ENCODE measurements at places on chromosomes 1 and 21.

- no peak for DNase-seq
Measured at GRCh38 chr1:207251066-207251465, 70.4 kb upstream of the CD55 start.

DNA sequence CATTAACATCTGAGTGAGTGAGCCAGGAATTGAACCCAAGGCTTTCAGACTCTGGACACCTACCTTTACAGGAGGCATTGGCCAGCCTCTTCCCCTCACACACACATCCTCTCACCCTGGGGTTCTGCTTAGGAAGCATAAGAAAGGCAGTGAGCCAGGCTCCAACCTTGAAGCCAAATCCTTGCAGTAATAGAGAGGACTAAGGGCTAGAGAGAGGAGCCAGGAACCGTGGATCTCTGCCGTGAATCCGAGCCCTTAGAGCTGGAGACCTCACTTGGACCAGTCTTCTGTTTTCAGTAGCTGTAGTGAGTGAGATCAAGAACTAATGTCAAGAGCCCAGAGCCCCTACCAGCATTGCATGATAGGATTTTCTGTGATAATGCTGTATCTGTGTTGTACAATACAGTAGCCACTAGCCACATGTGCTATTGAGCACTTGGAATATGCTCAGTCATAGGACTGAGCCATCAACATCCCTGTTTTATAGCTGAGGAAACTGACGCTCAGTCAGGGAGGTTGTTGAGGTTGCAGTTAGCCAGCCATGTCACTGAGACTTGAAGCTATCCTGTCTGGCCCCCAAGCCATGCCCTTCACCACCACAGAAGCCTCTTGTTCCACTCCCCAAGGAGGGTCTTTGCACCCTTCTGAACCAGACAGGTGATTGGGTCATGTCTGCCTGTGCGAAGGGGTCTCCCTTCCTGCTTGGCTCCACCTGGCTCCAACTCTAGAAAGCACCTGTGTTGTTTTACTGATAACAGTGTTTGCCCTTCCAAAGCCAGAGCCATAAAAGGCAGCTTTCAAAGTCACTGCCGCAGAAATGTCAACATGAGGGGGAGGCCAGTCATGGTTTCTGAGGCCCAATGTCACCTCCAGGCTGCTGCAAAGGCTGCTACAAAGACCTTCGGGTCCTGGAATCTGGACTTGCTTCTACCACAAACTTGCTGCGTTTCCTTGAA lies 101.1 kb upstream of the JUN start:
- DNase-seq: no peak

- peak; percentile 69 for DNase-seq
Measured at GRCh38 chr21:44911384-44912157, 9.1 kb downstream of the ITGB2 start.

- DNase-seq: no peak
Measured at GRCh38 chr1:32753532-32754316, 51.2 kb upstream of the SYNC start.

DNA sequence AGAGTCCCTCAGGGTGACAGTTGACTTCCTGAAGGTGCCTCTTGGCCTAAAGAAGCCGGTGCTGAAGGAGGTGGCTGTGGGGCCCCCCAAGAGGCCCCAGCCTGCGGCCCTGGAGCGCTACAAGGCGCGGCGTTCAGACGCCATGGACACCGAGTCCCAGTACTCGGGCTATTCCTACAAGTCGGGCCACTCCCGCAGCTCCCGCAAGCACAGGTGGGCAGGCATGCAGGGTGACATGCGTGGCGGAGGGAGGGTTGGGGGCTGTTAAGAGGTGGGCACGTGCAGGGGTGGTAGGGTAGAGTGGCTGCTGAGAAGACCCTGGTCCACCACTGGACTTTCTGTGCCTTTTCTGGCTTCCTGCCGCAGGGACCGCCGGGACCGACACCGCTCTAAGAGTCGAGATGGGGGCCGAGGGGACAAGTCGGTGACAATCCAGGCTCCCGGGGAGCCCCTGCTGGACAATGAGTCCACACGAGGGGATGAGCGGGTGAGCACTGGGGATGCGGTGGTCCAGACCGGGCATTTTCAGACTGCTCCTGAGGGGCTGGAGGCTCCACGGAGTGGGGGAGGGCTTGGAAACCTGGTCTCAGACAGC lies 15.4 kb downstream of the VANGL2 start:
- no peak for DNase-seq

DNA sequence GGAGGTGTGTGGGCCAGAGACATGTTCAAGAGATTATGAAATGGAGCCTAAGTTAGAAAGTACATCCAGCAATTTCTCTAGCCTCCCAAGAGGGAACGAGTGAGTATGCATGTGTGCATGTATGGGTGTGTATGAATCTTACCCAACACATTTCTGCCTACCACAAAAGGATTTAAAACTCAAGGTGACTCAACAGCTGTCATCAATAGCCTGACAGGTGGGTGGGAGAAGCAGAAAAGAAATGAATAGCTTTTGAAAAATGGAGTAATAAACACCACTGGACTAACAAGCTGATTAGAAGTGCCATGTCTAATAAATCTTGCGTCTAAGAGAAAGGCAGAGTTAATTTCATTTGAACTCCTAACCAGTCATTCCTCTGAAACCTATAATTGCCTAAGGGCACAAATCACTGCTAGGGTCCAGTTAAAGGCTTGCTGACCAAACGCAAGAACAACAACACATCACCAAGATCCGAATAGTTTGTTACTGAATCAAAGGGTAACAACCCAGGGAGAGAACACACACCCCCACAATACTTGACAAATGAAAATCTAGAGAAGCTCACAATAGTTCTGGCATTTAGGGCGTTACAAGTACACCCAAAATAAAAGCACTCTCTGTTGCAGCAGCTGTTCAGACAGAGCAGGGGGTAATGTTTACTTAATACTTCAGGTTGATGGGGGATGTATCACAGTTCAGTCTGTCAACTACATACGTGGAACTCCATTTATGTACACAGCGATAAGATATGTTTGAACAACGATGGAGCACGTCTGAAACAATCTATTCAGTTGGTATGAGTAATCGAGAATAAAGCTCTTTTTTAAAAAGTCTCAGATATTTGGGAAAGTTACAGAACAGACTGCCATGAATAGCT lies 1.4 kb downstream of the KIAA0319L start:
- no peak for DNase-seq

- no peak for DNase-seq
Measured at GRCh38 chr1:30413111-30413440, 310.3 kb downstream of the MATN1 start.

GRCh38 chr1:29451368-29451892 lies 215.1 kb downstream of the PTPRU start:
- DNase-seq: no peak

DNA sequence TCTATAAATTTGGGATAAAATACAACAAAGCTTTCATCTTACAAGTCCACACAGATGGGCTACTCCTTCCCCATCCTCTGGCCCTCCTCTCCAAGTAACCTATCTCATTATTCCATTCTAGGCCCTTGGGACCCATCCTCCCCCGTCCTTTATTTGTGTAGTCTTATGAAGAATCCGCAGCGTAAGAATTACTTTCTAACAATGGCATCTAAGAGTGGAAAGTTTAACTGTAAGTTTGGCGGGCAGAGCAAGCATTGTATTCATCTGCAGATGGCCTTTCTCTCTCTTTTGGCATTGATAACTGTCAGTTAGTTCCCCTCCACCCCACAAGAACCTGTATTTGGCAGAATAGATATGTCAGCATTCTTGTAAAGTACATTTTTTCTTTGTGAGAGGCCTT lies 91.9 kb upstream of the TSPAN2 start:
- no peak for DNase-seq

DNA sequence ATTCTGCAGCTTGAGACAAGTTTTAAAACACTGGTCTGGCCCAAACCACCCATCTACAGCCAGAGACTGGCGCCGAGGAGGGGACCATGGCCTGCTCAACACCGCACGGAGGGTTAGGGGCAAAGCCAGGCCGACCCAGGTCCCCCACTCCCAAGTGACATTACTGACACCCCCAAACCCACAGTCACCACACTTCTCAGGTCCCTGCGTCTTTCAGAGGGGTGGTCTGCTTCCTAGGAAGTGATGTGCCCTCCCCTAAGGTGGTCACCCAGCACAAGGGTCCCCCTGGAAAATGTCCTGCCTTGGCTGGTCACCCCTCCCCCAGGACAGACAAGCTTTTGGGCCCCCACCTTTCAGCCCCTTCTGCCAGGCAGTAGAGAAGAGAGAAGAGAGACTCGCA lies 20.8 kb upstream of the EPHA2 start:
- DNase-seq: no peak

GRCh38 chr21:42411197-42411869 lies 7.6 kb downstream of the UBASH3A start:
- DNase-seq: no peak

DNA sequence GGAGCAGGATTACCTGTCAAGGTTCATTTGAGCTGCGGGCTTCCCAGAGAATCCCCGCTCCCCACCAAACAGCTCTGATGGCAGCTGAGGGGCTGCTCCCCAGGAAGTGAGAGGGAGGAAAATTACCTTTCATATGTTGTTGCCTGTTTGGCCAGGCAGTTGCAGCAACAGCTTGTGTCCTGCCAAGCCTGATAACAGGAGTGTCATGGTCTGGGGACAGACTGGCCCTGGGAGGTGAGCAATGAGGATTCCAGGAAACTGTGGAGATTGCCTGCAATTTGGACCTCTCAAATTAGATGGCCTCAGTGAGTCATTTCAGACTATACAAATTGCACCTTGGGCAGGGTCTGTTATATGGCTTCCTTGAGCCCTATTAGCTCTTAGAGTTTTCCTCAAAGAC lies 189.3 kb downstream of the PTPRU start:
- no peak for DNase-seq

- DNase-seq: no peak
Measured at GRCh38 chr1:157497284-157497683, 55.0 kb downstream of the FCRL5 start.

DNA sequence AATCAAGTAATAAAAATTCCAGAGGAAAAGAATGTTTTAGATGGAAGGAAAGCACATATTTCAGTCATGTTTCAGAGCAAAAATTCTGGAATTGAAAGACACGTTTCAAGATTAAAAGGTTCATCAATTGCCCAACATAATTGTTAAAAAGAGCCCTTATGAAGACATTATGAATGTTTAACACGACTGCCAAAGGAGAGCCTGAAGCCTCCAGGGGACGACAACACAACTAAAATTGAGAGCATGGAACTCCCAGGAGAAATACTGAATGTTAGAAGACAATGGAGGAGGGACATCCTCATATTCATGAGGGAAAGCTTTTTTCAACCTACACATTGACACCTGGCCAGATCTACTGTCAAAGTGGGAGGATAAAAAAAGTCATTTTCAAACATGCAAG lies 16.0 kb downstream of the OR2T11 start:
- no peak for DNase-seq

DNA sequence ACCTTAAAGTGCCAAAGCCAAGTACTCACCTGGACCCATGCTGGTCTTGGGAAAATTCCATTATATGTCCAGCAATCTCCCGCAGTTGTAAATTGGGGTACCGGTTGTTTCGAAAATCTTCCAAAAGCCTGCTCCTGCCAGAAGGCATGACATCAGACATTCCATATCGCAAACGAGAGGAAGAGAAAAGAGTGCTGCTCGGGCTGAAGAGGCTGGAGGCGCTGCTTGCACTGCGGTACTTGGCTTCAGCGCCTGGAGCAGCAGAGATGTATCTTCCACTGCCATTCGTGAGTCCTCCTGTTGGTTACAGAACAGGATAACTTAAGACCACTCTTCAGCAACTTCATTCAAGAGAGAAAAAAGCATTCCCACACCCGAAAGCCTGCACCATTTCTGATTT lies 45.1 kb upstream of the SDC3 start:
- no peak for DNase-seq

DNA sequence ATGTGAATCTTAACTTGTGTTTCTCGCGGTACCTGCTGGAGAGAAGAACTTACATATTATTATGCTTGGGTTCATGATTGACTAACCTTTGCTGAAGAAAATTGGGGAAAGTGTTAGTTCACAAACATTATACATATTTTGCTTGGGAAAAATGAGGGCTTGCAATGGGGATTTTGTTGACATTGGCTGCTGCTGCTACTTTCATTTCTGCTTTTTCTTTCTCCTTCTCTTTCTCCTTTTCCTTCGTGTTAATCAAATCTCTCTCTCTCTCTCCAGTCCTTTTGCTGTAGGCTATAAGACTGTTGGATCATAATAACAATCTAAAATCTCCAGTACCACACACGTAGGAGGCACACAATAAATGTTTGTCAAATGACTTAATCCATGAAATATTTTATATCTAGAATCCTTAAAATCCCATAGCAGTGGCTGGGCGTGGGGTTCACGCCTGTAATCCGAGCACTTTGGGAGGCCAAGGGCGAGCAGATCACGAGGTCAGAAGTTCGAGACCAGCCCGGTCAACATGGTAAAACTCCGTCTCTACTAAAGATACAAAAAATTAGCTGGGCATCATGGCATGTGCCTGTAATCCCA lies 23.0 kb downstream of the IRF2BP2 start:
- DNase-seq: no peak

GRCh38 chr1:67931198-67931597 lies 97.9 kb upstream of the GNG12 start:
- no peak for DNase-seq

DNA sequence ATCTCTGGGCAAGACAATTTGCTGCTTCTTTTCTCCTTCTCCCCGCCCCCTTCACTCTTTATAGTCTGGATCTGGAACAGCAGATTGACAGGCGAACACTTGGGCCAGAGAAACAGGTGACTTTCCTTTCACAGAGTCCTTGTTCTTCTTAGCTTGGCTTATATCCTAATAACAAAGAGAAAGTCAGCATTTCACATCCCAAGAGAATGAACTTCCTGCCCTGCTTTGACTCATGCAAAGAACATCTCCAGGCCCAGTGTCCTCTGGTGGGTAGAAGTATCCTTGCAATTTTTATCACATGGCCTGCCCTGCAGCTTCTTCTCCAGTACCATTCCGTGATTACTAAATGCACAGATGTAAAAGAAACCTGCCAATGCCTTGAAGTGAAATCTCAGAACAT lies 764.4 kb downstream of the ADGRL2 start:
- DNase-seq: no peak

- no peak for DNase-seq
Measured at GRCh38 chr1:154666051-154666790, 58.2 kb upstream of the ADAR start.

DNA sequence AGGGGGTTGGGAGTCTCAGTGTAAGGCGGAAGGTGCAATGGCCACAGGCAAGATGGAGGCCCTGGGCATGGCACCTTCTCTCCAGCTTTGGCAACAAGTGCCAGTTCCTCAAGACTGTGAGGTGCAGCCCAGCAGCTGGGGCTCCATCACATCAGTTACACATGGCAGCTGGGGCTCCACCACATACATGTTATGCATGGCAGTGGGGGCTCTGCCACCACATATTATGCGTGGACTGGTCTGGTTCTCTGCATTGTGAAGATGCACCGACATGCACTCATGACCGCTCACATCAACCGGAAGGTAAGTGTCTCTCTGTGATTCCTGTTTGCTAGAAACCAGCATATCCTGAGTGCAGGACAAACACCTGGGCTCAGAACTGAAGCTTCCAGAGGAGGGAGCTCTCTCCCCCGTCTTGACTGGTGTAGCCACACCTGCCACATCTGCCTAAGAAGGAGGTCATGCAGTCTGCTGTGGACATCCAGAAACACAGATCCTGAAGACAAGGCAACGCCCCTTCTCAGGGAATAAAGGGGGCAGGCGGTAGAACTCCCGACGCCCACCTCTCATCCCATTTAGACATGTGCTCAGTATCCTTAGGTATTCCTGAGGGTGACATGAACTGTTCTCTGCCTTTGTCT lies 104.1 kb upstream of the TMPRSS2 start:
- no peak for DNase-seq

All from cerebellar nuclear complex (tissue), 1 donor.